Erythroblast (primary cell): ENCODE measurements at places on chromosomes 12 and 14.

- DNase-seq = peak; percentile 23
These were observed 32.2 kb upstream of the DCD start for GRCh38 chr12:54680374-54680773.

DNA sequence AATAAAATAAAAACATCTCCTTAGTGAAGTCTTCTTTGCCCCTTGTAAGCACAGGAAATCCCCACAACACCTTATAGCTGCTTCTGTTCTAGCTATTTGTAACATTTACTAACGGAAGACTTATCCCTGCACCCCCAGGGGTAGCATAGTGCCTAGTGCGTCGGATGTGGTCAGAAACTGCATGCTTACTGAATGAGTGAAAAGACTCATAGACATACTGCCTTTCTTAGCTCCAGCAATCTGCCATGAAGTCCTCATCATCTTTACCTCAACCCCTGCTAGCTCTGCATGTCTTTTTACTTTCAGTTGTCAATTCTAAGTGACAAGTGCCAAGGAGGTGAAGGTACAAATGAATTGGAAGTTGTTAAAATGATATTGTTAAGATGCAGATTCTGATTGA is 12.9 kb downstream of the RIOX1 start:
- DNase-seq = no peak

DNA sequence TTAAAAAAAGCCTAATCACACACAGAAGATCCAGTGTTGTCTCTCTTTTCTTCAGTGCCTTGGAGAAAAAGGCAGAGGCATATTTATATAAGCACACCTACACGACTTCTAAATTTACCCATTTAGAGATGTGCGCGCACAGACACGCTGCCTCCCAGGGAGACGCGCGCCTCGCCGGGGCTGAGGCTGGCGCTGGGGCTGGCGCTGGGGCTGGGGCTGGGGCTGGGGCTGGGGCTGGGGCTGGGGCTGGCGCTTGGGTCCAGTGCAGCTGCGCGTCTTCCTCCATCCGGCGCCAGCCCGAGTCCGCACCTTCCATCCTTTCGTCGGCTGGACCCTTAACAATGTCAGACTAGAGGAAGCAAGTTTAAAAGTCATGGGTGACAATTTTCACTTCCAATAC is 118.4 kb upstream of the ARID2 start:
- no peak for DNase-seq

GRCh38 chr12:127711108-127711507 is 555.9 kb upstream of the TMEM132C start:
- DNase-seq = no peak

GRCh38 chr12:50825372-50825838 is 17.3 kb upstream of the TMPRSS12 start:
- peak; percentile 84 for DNase-seq

- peak; percentile 18 for DNase-seq
These were observed 148.8 kb upstream of the ATF7IP start for GRCh38 chr12:14216405-14217294.

- no peak for DNase-seq
These were observed 7.4 kb upstream of the KTN1 start for GRCh38 chr14:55572578-55572977.

DNA sequence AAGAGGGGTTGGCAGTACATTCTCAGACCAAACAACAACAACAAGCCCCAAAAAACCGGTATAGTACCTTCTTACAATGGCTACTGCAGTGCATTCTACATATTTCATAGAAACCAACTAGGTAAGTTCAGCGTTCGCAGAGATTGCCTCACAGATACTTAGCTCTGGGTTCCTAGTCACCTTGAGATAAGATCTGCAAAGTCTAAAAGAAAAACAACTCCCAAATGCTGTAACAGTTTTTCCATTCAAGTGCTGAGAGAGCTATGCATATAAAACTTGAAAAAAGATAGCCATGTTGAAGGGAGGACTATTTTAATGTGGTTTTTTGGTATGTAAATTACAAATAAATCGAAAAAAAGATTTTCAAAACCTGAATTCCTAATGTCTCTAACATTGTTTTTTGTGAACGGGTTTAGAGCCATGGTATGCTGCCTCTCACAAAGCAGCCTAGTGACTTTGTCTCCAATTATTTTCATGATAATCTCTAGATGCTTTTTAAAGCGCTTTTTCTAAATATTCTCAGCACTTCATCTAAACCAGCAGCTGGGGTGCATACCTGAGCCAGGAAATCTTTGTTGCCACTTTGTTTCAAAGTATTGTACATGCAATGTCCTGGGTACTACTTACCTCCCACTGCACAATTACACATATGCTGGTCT is 56.6 kb upstream of the CRACR2A start:
- no peak for DNase-seq

GRCh38 chr12:124805050-124805449 is 58.6 kb downstream of the SCARB1 start:
- no peak for DNase-seq

DNA sequence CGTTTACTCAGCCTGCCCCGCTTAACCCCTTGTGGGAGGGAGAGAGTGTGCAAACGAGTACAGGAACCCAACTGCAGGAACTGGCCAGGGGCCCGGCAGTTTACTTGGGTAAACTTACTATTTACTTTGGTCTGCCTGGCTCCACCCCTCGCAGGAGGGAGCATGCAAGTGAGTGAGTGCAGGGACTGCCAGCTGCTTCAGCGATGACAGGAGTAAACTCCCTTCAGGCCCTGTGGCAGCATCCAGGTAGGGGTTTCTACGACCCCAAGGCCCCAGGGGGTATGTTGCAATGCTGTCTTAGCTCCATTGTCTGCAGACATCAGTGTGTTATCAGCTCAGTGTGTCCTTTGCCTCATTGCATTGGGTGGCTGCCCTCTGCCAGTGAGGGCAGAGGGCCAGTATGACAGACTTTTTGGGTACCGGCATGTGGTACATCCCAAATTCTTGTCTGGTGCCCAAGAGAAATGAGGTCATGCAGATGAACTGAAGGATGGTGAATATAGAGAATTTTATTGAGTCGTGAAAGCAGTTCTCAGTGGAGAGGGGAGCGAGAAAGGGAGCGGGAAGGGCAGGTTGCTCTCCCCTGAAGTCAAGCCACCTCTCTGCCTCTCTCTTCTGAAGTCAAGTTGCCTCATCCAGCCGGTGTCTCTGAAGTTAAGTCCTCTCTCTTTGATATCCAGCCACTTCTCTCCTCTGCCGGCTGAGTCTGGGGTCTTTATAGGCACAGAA is 181.8 kb downstream of the FUT8 start:
- no peak for DNase-seq

DNA sequence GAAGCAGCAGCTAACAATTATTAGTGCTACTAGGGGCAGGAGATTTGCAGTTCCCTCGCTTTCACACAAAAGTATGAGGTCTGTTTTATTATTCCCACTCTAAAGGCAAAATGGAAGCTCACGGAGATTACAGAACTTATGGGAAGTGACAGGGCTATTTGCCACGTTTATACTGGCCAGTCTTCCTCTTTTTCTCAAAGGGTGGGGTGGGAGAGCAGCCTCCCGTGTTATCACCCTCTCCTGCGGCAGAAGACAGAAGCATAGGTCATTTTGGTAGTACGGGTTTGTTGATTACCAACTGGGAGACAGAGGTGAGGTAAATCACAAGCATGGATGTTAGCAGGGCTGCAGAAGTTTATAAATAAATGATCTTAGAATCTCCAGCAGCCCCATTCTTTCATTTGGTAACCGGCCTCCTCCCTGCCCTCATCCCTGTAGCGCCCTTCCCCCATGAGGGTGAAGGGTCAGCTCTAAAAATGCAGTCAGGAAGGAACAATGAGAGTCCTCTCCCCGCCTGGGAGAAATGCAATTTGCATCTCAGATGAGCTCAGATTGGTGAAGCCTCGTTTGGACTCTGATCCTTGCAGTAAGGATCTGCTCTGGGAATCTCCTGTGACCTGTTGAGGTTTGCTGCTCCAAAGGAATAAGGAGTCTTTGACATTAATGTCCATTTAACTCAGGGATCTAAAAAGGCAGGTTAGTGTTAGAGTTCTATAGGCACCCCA is 44.7 kb upstream of the SINHCAF start:
- no peak for DNase-seq

GRCh38 chr14:75578102-75578785 is at the start of gene FLVCR2:
FLVCR2 (plus strand) TSS chr14:75578620; CDS start chr14:75578973, 353 bp downstream.
- peak; percentile 59 for DNase-seq

- no peak for DNase-seq
These were observed 91.0 kb downstream of the NTN4 start for GRCh38 chr12:95699579-95699978.

GRCh38 chr12:131105351-131105735 is 151.6 kb downstream of the ADGRD1 start:
- DNase-seq = no peak

DNA sequence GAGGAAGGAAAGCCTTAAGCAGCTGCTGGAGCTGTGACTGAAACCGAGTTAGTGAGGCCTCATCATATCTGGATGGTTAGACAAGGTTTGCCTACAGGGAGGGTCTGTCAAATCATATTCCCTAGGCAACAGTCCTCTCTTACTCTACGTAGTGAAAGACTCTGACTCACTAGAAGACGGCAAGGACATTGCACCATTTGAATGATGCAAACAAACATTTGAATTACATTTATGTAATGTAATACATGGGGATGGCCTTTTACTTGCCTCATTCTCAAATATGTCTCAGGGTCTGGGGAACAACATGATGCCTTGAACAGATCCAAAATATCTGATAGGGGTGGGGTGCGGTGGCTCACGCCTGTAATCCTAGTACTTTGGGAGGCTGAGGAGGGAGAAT is 29.8 kb upstream of the STRAP start:
- no peak for DNase-seq

DNA sequence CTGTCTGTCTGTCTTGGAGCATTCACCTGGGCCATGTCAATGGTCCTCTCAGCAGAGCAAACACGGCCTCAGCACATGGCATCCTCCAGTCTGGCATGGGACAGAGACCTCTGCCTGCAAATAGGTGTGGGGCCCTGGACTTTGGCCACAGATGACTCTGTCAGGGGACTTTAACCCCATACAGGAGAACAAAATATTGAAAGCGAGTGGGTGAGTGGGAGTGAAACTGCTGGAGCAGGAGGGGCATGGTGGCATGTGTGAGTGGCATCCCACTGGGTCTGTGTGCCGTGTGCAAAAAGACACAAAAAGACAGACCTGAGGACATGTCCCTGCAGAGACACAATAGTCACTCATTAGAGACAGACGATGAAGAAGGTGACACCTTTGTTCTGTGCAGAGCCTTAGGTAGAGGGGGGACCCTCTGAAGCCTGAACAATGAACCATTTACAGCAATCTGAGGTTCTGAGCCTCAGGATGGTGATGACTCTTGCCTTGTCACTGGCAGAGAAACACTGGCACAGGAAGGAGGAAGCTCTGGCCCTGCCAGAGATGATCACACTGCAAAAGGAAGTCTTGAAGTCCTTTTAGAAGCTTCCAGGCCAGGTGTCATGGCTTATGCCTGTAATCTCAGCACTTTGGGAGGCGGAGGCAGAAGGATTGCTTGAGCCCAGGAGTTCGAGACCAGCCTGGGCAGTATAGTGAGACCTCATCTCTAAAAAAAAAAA is 7.5 kb downstream of the LAG3 start:
- DNase-seq = no peak

DNA sequence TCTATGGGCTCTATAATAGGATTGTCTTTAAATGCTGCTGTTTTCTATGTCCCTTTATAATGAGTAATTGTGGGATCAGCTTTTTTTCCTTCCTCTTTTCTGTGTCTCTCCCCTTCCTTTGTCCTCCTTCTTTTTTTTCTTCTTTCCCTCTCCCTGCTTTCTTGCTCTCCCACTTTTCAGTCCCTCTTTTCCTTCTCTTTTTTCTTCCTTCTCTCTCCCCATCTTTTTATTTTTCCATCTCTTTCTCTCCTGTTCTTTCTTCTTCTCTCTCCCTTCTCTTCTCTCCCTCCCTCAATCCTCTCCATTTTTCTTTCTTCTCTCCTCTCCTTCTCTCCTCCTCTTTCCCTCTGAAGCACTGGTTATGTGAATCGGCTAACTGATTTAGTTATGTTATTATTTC is 62.5 kb upstream of the RD3L start:
- DNase-seq = no peak

DNA sequence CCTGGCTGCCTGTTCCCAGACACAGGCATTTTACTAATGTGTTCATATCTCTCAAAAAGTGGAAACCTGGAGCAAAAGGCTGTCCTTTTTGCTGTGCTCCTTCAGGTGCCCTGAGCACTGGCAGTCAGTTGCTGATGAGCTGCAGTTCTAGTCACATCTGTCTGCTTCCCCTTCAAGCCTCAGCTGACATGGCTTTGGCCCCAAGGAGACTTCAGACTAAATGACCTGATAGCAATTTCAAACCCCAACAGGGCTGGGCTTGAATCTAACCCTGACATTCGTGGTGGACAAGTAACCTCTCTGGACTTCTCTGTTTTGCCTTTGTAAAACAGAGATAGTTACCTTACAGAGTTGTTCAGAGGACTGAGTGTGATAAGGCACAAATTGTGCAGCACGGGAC is 5.7 kb downstream of the SERPINA9 start:
- DNase-seq = no peak

- DNase-seq = peak; percentile 4
These were observed 6.8 kb downstream of the EMP1 start for GRCh38 chr12:13203034-13203922.

DNA sequence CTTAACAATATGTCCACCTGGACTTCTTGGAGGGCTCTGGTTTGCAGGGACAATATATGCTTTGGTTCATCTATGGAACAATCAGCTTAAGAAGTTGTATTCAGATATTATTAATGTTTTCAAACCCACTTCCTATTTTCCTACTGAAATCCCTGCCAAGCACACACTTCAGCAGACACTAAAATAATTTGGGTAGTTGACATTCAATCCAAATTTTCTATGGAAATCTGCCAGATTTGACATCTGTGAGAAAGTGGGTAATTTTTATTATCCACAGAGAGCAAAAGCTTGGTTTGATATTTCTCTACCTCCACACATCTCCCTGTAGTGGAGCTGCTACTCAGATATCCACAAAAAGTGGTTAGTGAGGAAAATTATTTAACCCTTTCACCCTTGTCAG is 378.8 kb upstream of the SOX5 start:
- DNase-seq = no peak

DNA sequence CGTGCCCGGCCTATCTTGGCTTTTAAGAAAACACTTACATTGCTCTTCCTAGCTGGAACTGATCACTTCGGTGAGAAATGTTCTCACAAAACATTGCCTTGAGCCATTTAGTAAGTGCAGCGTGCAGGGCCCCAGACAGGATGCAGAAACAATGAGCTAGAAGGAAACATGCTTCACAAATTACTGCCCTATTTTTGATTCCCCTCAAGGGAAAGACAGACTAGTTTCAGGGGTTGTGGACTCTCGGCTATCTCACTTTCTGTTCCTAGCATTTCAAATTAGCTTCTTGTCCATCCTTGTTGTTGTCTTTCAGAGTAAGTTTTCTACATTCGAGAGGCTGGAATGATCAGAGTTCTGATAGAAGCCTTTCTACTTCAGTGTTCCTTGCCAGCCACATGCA is 21.6 kb downstream of the TGFB3 start:
- DNase-seq = no peak

- DNase-seq = no peak
These were observed 77.1 kb upstream of the ANKS1B start for GRCh38 chr12:100061814-100062213.

- DNase-seq = no peak
These were observed 35.2 kb upstream of the DCD start for GRCh38 chr12:54683398-54683797.

GRCh38 chr12:122081697-122082221 is 3.2 kb downstream of the MLXIP start:
- peak; percentile 47 for DNase-seq
